ENCODE measurements at places on chromosomes 6 and 20.

DNA sequence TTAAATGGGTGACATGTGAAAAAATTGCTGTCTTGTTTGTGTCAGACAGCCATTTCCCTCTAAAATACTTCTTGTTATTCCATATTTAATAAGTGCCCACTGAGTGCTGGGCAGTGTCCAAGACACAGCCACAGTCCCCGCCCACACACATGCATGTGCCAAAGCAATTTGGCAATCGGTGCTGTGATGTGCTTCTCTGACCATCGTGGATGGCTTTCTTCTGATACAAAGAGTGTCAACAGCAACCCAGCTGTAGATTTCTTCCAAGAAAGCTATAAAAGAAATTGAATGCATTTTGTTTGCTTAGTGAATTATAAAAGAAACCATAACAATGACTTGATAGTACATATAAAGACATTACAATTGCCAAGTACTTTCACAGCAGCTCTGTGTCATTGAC lies 140.5 kb upstream of the ATXN1 start:
- no peak for DNase-seq

GRCh38 chr6:145673504-145673903 lies 61.8 kb downstream of the EPM2A start:
- no peak for DNase-seq

DNA sequence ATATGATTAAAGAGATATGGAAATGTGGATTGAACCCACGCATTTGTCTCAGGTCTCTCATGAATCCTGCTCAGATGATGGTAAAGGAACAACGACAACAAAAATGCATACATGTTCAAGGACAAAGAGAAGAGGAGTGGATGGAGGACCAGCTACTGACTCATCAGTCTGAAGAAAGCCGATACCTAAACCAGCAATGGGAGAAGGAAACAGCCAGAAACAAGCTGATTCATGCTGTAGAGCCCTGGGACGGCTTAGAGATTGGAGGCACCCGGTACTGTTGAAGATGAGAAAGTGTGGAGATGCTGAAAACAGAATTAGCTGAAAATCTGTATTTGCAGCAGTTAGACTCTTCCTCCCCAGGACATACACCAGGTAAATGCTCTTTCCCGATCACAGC lies 14.4 kb upstream of the RIPPLY2 start:
- DNase-seq, result no peak

- no peak for DNase-seq
Measured at GRCh38 chr6:105804424-105804823, 281.7 kb upstream of the PRDM1 start.

DNA sequence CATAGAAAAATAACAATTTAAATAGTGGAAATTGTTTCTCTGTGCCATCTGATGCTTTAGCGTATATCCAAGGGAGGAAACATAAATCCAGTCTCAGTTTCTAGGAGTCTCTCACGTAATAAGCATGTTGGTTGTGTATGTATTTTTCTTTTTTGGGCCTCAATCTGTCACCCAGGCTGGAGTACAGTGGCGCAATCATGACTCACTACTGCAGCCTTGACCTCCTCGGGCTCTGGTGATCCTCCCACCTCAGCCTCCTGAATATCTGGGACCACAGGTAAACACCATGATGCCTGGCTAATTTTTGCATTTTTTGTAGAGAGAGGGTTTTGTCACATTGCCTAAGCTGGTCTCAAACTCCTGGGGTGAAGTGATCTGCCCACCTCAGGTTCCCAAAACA lies 78.6 kb upstream of the PLN start:
- no peak for DNase-seq

- DNase-seq, result no peak
Measured at GRCh38 chr6:137452333-137452894, 41.8 kb downstream of the OLIG3 start.

DNA sequence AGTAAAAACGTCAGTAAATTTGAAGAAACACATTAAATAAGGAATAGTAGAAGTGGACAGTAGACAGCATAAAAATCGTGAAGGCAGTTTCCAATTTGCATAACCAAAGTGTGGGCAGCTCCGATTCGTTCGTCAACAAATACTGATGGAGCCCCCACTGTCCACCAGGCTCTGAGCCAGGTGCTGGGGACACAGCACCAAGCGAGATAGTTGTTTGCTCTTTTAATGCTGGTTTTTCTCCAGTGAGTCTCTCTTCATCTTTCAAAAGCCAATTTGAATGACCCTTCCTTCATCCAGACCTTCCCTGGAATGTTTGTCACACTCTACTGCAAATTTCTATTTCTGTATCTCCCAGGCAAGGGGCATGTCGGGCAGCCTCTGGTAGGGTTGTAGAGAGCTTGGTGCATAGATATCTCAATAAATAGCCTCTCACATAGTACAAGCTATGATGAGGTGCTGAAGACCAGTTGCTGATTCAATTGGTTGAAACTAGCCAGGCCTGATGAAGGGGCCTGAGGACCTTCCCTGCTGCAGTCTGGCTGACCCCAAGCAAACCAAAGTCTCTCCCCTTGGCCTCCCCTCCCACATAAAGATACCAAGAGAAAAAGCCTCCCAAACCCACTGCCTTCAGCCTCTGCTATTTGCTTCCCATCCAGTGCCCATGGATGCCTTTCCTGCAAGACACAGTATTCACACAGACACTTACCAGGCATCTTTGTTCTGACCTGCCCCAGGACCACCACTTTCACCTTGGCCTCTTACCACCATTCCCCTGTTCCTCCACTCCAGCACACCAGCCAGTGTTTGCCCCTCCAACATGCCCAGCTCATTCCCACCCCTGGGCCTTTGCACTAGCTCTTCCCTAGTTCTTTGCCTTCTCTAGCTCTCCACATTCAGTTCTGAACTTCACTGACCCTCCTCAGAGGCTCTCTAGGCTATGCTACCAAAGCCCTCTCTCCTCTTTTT lies 125.2 kb downstream of the CEBPB start:
- no peak for DNase-seq

- no peak for DNase-seq
Measured at GRCh38 chr6:143062551-143062950, 1.9 kb downstream of the AIG1 start.

GRCh38 chr6:25694366-25694765 lies 42.4 kb downstream of the SCGN start:
- no peak for DNase-seq

GRCh38 chr6:23533311-23533710 lies 592.7 kb upstream of the NRSN1 start:
- no peak for DNase-seq

- no peak for DNase-seq
Measured at GRCh38 chr6:119025793-119026192, 52.7 kb downstream of the FAM184A start.

- no peak for DNase-seq
Measured at GRCh38 chr6:48135323-48136084, 24.5 kb upstream of the PTCHD4 start.

- DNase-seq, result no peak
Measured at GRCh38 chr6:46026307-46026706, 10.6 kb upstream of the CLIC5 start.

- no peak for DNase-seq
Measured at GRCh38 chr6:166435574-166435973, 52.8 kb upstream of the MPC1 start.

DNA sequence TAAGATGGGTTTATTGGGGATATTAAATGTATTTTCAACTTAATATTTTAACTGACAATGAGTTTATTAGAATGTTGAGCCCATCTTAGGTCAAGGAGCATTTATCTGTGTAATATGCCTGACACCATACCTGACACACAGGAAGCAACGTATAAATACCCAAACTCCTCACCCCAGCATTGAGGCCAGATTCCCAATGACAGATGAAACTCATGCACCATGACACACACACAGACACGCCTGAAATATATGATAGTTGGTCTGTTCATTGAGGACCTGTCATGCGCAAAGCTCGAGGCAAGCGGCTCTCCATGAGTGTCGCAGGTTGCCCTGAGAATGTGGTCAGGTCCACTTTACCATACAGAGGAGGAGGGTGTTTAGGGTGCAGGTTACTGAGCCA lies 64.1 kb downstream of the GFOD1 start:
- DNase-seq, result no peak

GRCh38 chr6:169622618-169623017 lies 79.2 kb downstream of the WDR27 start:
- no peak for DNase-seq

DNA sequence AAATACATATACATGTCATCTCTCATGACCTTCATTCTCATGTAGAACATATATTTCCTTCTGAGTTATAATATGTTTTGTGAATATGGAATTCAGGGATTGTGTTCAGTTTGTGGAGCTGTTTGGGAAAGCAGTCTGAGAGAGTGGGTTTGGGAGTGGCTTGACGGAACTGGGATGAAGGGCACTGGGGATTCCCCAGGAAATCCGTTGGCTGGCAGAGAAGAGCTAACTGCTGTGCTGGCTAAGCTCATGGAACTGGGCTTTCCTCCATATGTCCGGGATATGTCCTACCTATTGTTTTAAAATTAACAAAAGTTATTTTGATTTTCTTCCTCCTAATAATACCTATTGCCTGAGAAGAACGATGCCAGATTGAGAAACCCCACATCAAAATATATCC lies 359.5 kb upstream of the FLRT3 start:
- DNase-seq, result no peak

DNA sequence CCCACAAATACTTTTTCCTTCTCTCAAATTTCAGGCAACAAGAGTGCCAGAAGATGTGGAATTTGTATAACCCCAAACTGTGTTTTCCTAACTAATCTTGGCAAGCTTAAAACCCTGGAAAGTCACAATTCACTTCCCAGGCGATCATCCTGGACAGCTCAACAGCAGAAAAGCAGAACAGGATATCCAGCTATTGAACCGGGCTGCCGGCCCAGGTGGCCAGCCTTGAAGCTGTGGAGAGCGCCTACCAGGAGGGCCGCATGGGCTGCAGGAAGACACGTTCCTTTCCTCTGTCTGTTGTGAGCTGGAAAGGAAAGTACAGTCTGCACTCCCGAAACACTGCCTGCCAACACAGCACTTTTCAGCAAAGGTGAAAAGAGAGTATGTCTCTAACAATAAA lies 719.7 kb upstream of the MARCKS start:
- no peak for DNase-seq

DNA sequence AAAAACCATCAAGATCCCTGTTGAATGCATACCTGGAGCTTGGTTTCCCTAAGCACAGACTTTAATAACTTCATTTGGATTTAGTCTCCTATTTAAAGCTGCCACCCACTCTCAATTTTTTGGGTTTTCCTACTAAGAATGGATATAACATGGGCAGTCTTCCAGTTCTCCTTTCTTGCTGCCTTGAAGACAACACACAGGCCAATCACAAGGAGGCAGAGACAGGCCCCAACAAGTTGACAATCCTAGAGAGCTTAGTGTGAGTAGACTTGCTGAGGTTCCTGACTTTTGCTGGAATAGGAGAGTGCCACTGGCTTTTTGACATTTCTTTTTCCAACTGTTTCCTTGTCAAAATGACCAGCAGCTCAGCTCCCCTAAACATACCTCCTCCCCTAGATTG lies 112.3 kb upstream of the ESR1 start:
- no peak for DNase-seq

- DNase-seq, result no peak
Measured at GRCh38 chr6:118284736-118285360, 263.2 kb upstream of the PLN start.

- no peak for DNase-seq
Measured at GRCh38 chr6:36769183-36769675, 70.0 kb downstream of the CPNE5 start.

DNA sequence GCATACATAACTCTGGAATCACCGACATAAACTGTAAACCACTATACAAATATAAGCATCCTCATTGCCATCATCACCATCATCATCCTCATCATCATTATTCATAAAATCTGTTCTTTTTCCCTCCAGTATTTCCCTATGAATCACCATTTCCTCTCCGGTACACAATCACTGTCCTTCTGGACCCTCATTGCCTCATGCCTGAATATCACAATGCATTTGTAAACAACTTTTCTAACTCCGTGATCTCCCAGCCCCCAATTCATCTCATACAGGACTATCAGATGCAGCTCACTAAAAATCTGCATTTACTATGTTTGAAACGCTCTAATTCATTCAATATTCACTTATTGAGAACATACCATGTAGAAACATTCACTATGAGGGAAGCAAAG lies 339.7 kb downstream of the TBC1D32 start:
- DNase-seq, result no peak

GRCh38 chr20:45407067-45407745 lies 883 bp upstream of the DBNDD2 start:
- DNase-seq, result no peak

DNA sequence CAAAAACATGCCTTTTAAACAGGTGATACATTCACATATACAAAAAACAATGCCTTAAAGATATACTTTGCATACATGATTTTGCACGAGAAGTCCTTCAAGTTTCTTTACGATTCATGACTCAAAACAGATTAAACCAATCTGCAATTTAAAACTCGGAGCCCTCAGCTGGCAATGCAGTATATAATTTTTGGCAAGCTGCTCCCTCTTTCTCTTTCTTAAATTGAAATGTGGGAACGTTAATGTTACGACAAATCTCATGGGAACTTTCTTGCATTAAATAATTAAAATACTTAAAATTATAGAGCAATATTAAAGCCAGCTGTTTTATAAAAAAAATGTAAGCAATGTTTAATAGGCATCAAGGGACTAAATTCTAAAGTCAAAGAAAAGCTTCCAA lies 334.6 kb downstream of the ESR1 start:
- DNase-seq, result no peak

- DNase-seq, result no peak
Measured at GRCh38 chr6:48199499-48199898, 88.5 kb upstream of the PTCHD4 start.

- no peak for DNase-seq
Measured at GRCh38 chr20:42837456-42837855, 352.2 kb downstream of the PTPRT start.

DNA sequence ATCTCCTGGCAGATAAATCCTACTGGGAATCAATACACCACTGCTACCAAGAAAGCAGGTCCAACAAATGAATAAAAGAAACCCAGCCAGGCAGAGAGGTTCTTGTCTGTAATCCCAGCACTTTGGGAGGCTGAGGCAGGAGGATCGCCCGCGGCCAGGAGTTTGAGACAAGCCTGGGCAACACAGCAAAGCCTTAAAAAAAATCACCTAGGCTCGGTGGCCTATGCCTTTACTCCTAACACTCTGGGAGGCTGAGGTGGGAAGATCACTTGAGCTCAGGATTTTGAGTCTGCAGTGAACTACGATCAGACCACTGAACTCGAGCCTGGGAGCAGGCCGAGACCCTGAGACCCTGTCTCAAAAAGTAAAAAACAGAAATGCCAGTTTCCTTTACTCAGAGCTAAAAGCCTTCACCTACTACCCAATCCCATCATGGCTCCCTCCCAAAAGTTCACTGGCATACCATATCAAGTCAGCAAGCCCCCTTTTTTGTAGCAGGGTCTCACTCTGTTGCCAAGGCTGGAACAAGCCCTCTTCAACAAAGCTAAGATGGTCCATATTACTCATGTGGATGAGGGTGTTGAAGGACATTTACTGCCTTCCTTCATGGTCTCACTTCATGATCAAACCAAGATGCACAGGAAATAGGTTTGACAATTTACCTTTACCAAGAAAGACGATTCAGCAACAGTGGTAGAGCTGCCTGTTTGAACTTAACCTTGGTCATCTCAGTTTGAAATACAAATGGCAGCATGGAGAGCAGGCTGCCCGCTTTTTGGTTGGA lies 5.3 kb downstream of the SNX5 start:
- DNase-seq, result no peak

GRCh38 chr6:89073014-89073620 lies 7.4 kb upstream of the PNRC1 start:
- no peak for DNase-seq

- DNase-seq, result peak; percentile 55
Measured at GRCh38 chr6:137313928-137314855, 95.0 kb upstream of the IFNGR1 start.
